ENCODE measurements at places on chromosomes 16 and 17.

DNA sequence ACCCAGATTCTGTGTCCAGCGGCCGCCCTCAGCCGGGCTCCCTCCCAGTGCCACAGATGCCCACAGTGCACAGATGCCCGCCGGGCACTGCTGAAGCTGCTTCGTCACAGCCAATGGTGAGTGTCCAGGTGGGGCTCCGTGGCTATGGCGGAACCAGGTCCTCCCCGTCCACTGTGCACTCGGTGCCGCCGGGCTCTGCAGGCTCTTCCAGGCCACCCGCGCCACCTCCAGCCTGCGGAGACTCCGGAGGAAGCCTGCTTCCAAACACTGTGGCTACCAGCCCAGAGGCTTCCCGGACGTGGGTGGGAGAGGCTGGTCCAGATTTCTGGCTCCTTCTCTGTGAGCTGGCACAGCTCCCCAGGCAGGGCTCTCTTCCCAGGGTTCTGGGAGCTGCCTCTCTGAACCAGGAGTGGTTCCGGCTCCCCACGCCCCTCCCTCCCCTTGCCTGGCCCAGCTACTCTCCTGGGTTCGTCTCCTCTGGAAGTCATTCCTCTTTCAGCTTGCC lies 2.8 kb upstream of the PYCR1 start:
- DNase-seq, result no peak

GRCh38 chr17:73325527-73325842 lies 13.7 kb upstream of the CDC42EP4 start:
- no peak for DNase-seq

- DNase-seq, result no peak
These were observed 86.4 kb downstream of the TEX14 start for GRCh38 chr17:58605470-58605869.

- DNase-seq, result no peak
These were observed 133.6 kb downstream of the SKAP1 start for GRCh38 chr17:48296453-48296852.

DNA sequence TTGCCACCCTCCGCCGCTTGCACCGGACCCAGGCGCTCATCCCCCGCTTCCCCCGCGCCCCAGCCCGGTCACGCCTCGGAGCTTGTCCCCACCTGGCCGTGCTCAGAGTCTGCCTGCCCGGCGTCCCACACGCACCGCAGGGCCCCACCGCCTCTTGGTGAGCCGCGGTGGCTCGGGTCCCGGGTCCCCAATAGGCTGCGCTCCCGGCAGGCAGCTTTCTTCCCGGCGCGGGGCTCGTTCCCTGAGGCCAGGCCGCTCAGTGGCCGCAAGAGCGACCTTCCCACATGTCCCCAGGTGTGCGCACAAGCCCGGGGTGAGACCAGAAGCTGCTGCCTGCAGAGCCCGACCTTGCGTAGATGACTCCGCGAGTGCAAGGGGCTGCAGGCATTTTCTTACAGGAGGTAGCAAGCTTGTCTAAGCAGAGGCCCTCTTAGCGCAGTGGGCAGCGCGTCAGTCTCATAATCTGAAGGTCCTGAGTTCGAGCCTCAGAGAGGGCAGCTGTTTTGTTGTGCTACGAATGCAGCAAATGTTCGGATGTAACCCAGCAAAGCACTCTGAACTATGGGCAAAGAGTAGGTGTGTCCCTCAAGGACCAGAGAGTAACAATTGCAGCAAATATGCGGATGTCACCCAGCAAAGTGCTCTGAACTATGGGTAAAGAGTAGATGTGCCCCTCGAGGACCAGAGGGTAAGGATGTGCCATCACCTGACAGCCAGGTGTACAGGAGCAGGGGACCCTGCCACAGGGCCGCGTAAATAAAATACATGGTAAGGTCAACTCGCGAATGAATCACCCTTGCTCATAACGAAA lies 15.6 kb downstream of the TLE7 start:
- no peak for DNase-seq

- peak; percentile 62 for DNase-seq
These were observed 7.0 kb downstream of the PLXDC1 start for GRCh38 chr17:39144416-39144840.

GRCh38 chr16:70675851-70676513 lies 9.9 kb downstream of the MTSS2 start:
- DNase-seq, result no peak

DNA sequence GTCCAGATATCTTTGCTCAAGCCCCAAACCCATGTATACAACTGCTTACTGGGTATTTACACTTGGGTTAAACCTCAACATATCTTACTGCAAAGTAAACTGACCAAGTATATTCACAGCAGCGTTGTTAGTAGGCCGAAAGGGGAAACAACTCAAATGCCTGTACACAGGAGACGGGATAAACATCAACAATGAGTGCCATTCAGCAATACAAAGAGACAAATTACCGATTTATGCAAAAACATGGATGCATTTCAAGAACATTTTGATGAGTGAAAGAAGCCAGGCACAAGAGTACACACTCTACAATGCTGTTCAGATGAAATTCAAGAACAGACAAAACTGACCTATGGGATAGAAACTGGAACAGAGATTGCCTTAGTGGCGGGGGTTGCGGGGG lies 136.3 kb upstream of the CACNG3 start:
- DNase-seq, result no peak

DNA sequence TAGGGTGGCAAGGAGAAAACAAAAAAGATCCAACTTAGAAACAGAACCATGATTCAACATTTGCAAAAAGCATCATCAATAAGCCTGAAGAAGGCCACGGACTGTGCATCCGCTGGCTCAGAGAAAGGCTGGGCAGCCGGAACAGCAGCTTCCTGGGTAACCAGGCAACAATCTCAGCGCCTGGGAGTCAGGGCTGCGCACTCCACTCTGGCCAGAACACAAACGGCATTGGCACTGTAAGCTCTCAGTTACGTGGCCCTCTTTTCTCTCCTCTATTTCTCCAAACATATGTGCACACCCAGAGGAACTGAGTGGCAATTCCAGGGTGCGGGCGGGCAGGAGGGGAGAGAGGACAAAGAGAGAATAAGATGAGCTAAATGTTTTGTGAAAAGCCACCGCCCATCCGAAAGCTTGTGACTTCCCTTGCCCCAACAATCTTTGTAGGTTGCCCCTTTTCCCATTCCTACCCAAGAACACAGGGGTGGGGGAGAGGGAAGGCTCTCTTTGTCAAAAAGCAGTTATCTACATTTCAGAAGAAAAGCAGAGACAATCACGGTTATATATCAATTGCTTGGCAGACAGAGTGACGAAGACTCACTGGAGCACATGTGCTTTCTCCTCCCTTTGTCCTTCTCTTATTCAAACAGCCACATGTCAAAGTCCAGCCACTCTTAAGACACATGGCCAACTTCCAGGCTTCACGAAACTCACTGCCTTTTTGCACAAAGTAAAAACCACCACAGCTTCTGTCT lies 6.6 kb upstream of the GHDC start:
- no peak for DNase-seq

DNA sequence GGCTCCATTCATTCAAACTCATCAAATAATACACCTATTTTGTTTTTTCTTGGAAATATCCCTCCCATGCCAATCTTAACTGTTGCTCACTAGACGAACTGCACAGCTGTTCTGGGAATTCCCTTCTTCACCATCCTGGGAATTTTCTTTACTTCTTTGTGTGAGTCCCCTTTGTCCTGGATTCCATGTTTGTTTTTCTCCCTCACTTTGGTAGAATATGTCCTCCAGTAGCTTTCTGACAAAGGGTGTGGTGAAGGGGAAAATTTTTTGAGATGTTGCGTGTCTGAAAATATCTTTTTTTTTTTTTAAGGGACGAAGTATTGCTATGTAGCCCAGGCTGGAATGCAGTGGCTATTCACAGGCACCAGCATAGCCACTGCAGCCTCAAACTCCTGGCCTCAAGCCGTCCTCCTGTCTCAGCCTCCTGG lies 17.2 kb upstream of the UTP6 start:
- DNase-seq, result no peak

DNA sequence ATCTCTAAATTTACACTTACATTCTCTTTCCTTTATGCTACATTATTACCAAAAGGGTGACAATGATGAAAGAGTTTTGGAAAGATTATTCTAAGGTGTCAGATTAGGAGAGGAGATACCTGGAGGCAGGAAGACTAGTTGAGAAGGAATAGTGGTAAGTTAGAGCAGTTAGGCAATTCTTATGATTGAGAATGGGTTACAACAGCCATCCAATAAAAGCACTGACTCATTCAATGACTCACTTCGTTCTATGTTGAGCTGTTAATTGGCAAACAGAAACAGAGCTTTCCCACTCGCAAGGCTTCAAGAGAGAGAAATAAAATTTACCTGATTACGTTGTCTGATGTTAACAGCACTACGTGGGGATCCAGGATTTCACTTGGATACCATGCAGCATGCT lies 5.8 kb downstream of the NUP88 start:
- peak; percentile 91 for DNase-seq

GRCh38 chr16:70608521-70608920 lies 37.8 kb upstream of the IL34 start:
- no peak for DNase-seq

GRCh38 chr17:56674401-56674925 lies 81.0 kb downstream of the NOG start:
- no peak for DNase-seq

DNA sequence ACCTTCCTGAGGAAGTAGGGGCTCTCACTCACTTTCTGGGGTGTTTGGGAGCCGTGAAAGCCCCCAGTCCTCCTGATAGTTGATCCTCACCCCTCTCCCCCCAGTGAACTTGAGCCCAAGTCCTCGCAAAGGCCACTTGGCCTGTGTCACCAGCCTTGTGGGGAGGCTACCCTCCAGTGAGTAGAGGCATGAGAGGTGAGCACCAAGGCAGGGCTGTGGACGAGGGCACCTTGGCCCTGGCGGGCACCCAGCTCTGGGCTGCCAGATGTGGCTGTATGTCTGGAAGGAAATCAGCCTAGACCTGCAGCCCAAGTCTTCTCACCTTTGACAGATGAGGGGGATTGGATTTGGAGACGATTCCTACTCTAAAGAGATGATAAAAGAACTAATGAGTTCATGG lies 3.1 kb downstream of the TTYH2 start:
- DNase-seq, result no peak

- no peak for DNase-seq
These were observed 151.0 kb upstream of the CDC42EP4 start for GRCh38 chr17:73462823-73463222.

GRCh38 chr16:49459953-49460735 lies 86.5 kb downstream of the C16orf78 start:
- DNase-seq, result no peak

- no peak for DNase-seq
These were observed 6.9 kb upstream of the USP31 start for GRCh38 chr16:23156110-23156509.

DNA sequence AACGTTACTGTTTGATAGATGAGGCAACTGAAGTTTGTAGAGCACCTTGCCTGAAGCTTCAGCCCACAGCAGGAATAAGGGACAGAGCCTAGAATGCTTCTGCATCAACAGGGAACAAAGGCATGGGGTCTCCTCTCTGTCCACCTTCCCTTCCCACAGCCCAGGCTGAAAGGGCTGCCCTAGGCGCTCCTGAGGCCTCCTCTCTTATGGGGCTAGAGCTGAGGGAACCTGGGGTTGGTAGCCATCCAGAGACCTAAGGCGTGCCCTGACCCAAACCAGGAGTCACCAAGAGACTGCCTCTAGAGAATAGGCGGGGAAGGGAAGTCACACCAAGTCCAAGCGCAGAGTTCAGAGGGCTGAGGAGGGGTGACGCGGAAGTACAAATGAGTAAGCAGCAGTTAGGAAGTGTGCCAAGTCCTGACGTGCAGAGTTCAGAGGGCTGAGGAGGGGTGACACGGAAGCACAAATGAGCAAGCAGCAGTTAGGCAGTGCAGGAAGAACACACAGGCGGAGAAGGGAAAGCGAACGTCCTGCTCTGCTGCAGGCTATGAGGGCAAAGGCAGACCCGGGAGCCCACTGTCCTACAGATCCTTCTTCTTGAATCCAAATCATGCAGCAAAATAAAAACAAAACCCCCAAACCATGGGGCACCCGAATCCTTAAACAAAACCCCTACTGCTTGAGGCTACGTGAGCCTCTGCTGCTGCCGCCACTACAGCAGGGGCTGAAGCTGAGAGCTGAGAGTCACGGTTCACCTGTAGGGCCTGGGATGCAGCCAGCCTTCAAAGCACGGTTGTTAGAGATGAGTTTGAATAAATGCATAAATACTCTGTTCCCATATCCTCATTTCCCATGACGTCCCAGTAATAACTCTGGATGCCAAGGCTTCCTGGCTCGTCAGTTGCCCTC lies 2.7 kb upstream of the SPG7 start:
- DNase-seq, result no peak

DNA sequence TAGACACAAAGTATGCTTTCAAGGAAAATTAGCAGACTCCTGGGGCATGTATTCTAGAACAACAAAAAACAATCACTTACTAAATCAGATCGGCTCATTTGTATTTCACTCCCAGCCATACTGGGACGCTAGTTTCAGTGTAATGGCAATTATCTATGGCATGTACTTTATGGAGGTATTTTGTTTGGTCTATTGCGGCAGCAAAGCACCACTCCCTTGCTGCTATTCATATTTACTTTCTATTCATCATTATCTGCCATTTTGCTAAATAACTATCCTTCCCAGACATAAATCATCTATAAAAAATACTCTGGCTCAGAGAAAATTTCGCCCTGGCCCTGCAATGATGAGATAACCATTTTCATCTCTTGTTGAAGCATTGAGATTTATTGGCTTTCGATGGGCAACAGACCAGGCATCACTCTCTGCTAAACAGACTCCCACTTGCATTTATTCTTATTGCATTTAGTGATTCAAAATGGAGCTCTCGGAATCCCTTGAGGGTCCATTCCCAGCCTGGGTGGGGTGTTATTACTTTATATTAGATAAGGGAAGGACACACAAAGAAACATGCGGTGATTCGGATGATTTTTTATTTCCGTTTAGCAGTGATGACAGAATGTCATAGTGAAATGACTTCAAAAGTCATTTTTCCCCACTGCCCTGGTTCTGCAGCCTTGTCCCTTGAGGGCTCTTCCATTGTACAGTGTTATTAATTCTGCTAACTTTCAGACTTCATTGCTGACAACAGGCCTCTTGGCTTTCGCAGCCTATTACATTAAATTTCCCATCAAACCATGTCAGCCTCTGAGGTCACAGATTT lies 225.8 kb downstream of the IRX3 start:
- no peak for DNase-seq

DNA sequence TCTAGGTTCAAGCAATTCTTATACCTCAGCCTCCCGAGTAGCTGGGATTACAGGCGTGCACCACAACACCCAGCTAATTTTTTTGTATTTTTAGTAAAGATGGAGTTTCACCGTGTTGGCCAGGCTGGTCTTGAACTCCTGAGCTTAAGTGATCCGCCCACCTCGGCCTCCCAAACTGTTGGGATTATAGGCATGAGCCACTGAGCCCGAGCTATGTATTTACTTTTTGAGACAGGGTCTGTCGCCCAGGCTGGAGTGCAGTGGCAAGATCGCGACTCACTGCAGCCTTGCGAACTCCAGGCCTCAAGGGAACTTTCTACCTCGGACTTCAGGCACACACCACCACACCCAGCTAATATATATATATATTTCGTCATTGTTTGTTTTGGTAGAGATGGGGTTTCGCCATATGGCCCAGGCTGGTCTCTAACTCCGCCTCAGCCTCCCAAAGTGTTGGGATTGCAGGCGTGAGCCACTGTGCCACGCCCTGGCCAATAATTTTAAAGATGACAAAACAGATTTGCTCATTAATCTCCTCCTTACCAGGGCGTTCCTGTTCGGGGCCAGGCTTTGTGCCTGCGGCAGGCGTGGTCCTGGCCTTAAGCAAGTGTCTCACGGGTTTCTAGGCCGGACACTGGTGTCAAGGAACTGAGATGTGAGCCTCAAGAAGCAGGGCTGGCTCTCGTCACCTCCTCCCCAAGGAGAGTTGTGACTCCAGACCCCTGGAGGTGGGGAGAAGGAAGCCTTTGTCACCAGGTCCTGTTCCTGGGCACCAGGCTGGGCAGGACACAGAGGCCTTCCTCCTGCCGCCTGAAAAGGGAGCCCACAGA lies 4.3 kb upstream of the NPW start:
- peak; percentile 74 for DNase-seq
